Activated naive CD8-positive, alpha-beta T cell treated with anti-CD3 and anti-CD28 coated beads, Interleukin-2, amount 50 U/mL, for 16 hours (primary cell): ENCODE measurements at places on chromosomes 7 and 10.

DNA sequence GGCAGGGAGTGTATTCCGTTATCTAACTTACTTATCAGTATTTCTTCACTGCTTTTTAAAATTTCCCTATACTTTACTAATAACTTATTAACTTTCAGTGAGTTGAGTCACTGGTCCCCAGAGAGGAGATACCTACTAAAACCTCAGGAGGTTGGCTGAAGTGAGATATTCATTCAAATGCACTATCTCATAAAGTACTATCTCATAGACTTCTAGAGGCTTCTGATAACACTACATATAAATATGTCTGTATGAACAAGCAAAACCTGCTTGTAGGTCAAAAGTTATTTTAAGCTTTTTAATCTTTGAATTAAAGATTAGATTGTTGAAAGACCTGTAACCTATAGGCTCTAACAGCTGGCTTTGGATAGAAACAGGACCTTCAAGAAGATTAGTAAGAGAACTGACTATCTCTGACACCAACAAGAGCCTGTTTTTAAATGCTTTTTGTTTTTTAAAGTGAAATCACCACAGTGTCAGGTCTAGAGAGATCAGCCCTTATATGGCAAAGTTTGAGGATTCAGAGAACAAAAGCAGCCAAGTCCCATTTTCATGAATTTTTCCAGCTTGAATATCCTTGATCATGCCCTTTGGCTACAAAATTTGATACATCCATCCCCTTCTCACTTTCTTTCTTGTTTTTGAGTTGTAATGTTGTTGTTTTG lies 242.2 kb downstream of the ARL4A start:
- no peak for DNase-seq

- DNase-seq, result no peak
These were observed 41.4 kb upstream of the BET1 start for GRCh38 chr7:94045581-94045980.

DNA sequence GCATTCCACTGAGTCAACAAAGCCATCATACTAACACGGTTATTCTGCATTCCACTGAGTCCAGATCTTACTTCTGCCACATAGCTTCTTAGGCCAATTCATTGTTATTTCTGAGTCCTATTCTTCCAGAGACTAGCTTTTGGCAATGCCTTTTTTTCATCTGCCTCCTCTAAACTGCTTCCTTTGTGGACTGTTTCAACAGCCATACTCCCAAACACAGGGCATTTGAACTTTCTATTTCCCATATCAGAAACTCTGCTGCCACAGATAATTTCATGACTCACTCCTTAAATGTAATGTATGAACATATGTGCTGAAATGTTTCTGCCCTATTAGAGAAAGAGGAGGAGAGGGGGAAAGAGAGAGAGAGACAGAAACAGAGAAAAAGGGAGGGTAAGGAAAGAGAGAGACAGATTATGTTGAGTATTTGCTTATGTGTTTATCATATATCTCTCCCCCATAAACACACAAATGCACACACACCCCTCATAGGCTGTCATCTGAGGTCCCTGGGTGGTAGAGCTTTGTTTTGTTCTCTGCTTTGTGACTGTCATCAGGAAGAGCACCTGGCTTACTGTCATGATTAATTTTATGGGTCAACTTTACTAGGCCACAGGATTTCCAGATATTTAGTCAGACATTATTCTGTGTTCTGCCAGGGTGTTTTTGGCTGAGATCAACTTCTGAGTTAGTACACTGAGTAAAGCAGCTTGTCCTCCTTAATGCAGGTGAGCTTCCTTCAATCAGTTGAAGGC lies 308.0 kb upstream of the KCND2 start:
- DNase-seq, result no peak

DNA sequence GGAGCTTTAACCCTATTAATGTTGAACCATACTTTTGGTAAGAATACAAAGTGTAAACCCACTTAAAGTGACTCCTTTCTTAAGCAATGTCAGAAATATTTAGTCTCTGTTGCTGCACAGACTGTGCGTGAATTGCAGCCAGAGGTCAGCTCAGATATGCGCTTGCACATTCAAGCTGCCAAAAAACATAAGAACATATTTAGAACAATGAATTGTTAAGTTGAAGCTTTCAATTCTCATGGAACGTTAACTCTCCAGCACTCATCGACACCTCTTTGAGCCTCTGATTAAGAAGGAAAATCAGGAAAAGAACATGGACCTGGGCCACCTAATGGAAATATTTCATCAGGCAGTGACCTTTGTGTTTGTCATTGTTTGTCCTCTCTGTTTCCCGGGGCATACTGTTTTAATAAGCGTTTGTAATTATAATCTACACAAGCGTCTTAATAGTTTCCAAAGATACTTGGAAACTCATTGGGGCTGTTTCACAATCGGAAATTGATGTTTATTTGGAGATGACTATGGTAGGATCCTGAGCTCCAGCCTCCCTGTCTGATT lies 193.0 kb upstream of the CELF2 start:
- DNase-seq, result no peak

DNA sequence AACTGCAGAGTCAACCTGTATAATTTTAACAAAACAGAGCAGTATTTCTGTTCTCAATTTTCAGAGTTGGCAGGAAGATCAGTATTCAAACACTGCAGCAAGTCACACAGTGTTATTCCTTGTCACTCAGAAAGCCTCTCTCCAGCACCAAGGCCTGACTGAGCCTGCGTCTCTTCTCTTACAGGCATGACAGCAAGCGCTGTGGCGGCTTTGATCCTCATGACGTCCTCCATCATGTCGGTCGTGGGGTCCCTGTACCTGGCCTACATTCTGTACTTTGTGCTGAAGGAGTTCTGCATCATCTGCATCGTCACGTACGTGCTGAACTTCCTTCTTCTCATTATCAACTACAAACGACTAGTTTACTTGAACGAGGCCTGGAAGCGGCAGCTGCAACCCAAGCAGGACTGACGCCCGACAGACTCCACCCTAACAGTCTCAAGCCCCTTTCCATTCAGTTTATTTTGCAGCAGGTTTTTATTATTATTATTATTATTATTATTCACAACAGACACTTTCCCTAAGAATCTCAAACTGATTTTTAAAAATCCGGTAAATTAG lies 28.0 kb downstream of the GUSB start:
- no peak for DNase-seq

DNA sequence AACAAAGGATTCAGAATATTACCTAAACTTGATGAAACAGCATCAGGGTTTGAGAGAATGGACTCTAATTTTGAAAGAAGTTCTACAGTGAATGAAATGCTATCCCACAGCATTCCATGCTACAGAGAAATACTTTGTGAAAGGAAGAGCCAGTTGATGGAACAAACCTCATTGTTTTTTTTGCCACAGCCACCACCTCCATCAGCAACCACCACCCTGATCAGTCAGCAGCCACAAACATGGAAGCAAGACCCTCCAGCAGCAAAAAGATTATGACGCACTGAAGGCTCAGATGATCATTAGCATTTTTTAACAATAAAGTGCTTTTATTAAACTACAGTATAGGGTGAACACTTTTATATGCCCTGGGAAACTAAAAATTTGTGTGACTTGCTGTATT lies 98.7 kb downstream of the LRRC4 start:
- no peak for DNase-seq

GRCh38 chr10:129411772-129412171 lies 55.3 kb upstream of the MGMT start:
- DNase-seq, result no peak

DNA sequence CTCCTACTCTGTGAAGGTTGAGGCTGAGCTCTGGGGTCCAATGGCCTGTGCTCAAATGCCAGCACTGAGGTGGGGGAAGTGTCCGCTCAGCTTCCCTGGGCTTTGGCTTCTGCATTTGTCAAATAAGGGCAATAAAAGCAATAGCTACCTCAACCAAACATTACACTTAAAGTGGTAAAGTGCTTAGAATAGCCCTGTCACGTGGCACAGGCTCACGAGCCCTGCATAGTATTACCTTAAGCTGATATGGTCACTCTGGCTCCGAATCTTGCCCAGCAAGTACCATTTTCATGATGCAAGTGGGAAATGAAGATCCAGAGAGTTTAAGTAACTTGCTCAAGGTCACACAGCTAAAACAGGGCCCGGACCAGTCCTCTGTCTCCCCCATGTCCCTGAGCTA lies 451.1 kb upstream of the ZMIZ1 start:
- no peak for DNase-seq

GRCh38 chr10:79488336-79488735 lies 24.0 kb upstream of the EIF5AL1 start:
- DNase-seq, result no peak

DNA sequence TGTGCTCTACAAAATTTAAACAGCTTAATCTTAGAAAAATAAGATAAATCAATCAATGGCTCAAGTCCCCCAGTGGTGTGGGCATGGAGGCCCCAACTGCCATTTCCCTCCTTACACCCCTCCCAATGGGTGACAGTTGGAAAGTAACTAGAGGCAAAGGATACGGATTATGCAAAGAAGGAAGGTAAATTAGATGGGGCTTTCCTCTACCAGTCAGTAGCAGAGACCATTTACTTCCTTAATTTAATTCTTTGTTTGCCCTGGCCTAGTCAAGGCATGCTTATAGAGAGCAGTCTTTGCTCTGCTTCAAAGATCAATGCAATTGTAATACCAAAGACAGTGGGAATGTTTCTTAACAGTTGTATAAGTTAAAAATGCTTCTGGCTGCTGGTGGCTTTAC lies 63.3 kb upstream of the PAPSS2 start:
- no peak for DNase-seq

- DNase-seq, result no peak
These were observed 24.6 kb upstream of the INMT start for GRCh38 chr7:30727061-30727945.

- DNase-seq, result no peak
These were observed 95.3 kb downstream of the RNF32 start for GRCh38 chr7:156735851-156736250.
